ENCODE measurements at places on chromosomes 4 and X.

DNA sequence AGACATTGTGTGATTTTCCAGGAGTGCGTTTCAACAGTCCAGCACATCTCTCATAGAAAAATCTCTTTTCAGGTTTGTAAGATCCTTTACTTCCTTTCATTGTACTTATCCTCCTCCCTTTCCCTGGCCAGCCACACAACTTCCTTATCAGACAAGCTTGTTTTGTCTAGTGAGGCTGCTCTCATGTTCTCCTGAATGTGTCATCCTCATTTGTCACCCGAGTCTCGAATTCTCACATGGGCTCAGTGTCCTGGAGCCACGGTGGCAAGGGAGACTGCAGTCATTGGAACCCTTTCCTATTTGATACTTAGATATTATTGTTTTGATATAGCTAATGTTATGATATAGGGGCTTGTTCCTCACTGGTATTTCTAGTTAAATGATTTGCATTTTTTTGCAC is 16.9 kb downstream of the SYNPO2 start:
- peaks cover 54% of the 10 kb centered on the region for H3K4me1 ChIP-seq
- H3K27me3 ChIP-seq: no peaks in the 10 kb centered on the region

DNA sequence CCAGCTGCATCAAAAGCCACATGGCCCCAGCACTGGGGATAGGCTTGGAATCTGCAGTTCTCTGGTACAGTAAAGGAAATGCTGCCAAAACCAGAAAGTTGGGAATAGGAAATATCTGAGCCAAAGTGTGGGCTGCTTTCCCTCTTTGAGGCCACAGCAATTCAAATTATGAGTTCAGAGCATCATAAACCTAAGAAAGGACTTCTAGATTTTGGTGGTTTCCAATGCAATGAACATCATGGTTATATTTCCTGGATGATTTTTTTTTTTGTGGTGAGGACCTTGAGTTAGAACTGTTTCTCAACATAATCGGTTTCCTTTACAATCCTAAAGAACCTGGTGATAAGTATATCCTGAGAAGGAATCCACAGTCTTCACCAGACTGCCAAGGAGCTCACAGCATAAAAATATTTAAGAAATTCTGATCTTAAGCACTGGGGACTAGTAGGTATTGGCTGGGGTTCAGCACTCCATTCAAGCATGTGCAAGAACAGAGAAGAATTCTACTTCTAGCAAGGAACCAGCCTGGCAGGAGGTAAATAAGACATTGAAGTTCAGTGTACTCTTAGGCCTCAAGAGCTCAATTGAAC is 29.8 kb upstream of the ARHGAP24 start:
- no peak for DNase-seq
- no peak overlapping the region for H3K27ac ChIP-seq
- H3K4me3 ChIP-seq: no peak overlapping the region
- no peaks in the 10 kb centered on the region for H3K27me3 ChIP-seq
- H3K36me3 ChIP-seq: no peaks in the 10 kb centered on the region
- peaks cover 7% of the 10 kb centered on the region for H3K4me1 ChIP-seq

GRCh38 chr4:106329041-106329618 is 12.8 kb downstream of the AIMP1 start:
- H3K27ac ChIP-seq: no peak overlapping the region
- no peak for DNase-seq
- no peak overlapping the region for H3K4me3 ChIP-seq
- no peaks in the 10 kb centered on the region for H3K4me1 ChIP-seq
- H3K36me3 ChIP-seq: peaks cover 53% of the 10 kb centered on the region
- H3K27me3 ChIP-seq: no peaks in the 10 kb centered on the region

- no peaks in the 10 kb centered on the region for H3K4me1 ChIP-seq
- H3K27ac ChIP-seq: no peak overlapping the region
- DNase-seq: no peak
- no peaks in the 10 kb centered on the region for H3K36me3 ChIP-seq
- H3K27me3 ChIP-seq: no peaks in the 10 kb centered on the region
Measured at GRCh38 chr4:99540277-99540939, 23.4 kb downstream of the TRMT10A start.
